NCI-H446 treated with DMSO at 0.1 percent for 48 hours (cell line): ENCODE measurements at places on chromosomes 16 and 17.

- no peak for DNase-seq
Measured at GRCh38 chr17:74219576-74220133, 6.3 kb downstream of the TTYH2 start.

GRCh38 chr17:79777894-79778503 is at the start of gene CBX2:
Gene CBX2, plus strand, starts transcription at chr17:79778148. Its CDS starts 88 bp downstream, at chr17:79778236.
- peak; percentile 65 for DNase-seq

DNA sequence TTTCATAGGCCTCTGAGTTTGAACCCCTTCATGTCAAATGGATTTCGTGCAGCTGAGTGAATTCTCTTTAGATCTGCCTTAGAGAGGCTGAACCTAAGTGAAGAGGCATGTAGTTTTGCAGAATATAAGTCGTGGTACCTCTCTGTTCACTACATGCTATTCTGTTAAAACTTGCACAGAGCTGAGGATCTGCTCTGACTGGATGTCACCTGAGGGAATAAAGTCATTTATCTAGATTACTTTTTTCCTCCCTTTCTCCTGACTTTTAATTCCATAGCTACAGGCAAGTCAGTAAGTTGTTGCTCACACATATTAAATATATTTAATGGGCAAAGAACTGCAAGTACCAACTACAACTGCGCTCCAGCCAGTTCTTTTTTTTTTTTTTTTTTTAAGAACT is 64.7 kb downstream of the WNT3 start:
- DNase-seq = no peak

DNA sequence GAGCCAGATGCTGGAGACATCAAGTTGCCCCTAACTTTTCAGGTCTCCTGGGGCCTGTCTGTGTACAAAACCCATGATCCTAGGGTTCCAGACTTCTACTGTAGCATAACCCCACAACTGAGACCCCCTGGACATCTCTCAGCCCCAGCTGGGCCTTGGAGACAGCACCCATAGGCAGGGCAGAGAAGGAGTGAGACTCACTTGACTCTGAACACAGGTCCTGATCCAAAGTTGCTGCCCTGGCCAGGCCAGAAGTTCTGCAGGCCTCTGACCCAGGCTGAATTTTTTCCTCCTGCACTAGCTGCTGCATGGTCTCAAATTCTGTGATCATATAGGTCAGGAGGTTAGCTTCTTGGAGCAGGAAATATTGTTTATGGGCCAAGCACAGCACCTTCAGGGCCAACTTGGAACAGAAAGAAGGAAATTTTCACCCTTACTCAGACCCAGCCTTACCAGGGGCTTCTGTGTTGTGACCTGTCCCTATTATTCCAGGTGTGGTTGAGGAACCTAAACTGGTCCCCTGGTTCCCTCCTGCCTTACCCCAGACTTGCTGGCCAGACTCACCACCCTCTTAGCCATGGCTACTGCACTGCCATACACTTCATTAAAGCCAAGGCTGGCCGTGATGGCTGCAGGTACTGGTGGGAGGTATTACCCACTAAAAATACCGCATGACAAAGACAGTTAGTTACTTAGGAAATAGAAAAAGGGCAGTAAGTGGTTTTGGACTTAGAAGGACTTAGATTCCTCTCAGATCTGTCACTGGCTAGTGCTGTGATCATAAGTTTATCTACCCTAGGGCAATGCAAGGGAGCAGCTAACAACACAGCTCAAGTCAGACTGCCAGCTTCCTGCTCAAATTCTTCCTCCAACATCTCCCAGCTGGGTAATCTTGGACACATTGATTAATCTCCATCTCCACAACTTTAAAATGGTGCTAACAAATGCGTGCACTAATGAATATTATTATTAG is 2180.1 kb downstream of the TP53TG3F start:
- no peak for DNase-seq

GRCh38 chr17:39134878-39135277 is 16.6 kb downstream of the PLXDC1 start:
- DNase-seq = no peak
